ENCODE measurements at places on chromosomes 11 and 22. TPM values are rescaled to one million over a fixed set of nuclear protein-coding genes. Genes with fewer than 3 reads are reported as not detected.

Gene TRPC6
- 2.1 TPM for total RNA-seq

Gene IGF2
- total RNA-seq, result 1.7 TPM

Gene PARVG
- total RNA-seq, result under 0.01 TPM

Gene MYO18B
- total RNA-seq, result under 0.01 TPM

Gene GLYATL1
- total RNA-seq, result 0.56 TPM

Gene NLRP14
- under 0.01 TPM for total RNA-seq

Gene TCF20
- 25.5 TPM for total RNA-seq

Gene MS4A3
- not detected for total RNA-seq

Gene USP35
- 16.1 TPM for total RNA-seq

Gene OR52I2
- not detected for total RNA-seq

Data from regular cardiac myocyte (primary cell).